H4 (cell line): ENCODE measurements at places on chromosomes 2 and 18. TPM values are rescaled to one million over a fixed set of nuclear protein-coding genes. Genes with fewer than 3 reads are reported as not detected.

DNA sequence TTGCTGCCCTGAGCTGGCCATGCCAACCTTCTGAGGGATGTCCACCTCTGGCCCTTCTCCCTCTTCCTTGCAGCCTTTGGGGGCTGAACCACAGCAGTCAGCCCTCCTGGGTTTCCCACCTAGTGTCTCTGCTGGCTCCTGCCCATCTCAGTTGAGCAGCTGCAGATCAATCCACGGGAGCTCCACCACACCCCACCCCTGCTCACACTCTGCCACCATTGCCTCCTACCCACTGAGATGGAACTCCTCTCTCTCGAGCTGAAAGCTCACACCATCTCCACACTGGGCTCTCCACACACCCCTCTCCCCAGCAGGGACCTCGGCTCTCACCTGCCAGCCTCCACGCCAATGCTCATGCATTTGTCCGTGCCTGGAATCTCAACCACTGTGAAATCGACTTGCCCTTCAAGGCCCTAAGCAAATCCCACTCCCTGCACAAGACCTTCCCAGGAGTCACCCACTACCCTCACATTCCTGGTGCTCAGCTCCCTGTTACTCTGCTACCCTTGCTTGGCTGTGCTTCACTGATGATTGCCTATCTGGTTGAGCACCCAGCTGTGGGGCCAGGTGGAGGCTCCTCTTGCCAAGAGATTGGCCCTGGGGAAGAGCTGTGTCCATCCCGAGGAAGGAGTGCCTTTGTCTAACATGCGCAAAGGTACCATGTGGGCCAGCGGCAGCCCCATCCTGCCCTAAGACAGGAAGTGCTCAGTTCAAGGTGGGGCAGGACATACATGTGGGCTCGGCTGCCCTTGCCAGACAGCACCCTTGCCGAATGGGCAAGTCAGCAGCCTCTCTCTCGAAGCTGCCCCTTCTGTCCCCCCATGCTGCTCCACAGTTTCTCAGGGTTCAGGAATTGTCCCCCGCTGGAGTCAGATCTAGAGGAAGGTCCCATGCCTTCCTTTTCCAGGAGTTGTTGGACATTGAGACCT, 208.7 kb downstream of the CYP26B1 start:
- no peak for DNase-seq

Gene HNRNPLL
- total RNA-seq = 32.9 and 42.3 TPM in 2 replicates

GRCh38 chr2:74481431-74481830, 1.4 kb downstream of the CCDC142 start:
- DNase-seq = no peak

Gene WNT10A
- total RNA-seq = 0.12 TPM in 1 of 2 replicates, not detected in the other

Gene TCF4
- 17.1 and 30.7 TPM in 2 replicates for total RNA-seq

DNA sequence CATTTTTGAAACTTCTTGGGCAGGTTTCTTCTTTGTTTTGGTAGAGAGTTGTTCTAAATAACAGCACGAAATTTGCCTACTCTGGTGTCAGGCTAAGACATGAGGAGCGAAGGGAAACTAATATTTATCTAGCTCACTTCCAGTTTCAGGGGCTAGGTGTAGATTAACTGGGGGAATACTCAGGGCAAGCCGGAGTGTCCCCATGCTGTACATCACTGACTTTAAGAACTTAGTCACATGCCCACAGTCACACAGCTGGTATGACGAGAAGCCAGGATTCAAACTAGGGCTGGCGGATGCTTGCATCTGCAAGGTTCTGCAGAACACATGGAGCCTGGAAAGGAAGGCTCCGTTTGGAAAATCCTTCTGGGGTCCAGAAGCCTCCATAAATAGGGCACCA, 133.3 kb downstream of the ALPK2 start:
- no peak for DNase-seq

Gene RESP18
- total RNA-seq = not detected in 2 replicates

- no peak for DNase-seq
These were observed 217.2 kb downstream of the TMEM163 start for GRCh38 chr2:134501476-134502091.

Gene SIX3
- total RNA-seq = not detected in 2 replicates

GRCh38 chr2:232876978-232877441, 6.9 kb downstream of the SNORC start:
- DNase-seq = no peak

GRCh38 chr18:5420906-5421305, 122.9 kb downstream of the EPB41L3 start:
- DNase-seq = no peak

DNA sequence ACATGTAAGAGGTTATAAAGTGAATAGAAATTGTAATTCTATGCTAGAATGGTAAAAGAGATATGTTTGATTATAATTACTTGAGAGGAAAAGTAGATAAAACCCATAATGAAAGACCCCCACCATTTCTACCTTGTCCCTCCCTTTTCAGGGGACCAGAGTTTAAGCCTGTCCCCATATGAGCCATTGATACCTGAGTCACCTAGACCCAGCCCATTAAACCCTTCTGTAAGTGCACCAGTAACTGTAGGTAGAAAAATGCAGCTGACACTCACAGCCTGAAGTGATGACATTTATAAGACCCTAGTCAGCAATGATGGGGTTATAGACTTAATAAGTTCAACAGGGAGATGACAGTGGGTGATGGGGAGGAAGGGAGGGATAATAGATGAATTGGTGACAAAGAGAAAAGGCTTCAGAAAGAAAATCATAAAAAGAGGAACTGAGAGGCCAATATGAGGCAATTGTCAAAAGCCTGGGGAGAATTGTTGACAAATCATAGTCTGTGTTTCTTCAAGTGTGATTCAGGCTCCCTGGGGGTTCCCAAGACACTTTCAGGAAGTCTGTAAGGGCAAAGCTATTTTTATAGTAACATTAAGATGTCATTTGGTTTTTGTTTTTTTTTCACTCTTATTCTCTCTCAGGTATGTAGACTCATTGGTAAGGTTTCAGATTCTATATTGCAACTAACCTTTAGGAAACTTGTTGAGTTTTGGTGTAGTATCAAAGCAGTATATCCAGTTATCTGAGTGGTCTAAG, 544.2 kb downstream of the SATB2 start:
- DNase-seq = no peak
